ENCODE measurements at places on chromosomes 13 and 19.
A peak's percentile ranks its signal among the peaks of the same experiment; 100 is the strongest.

- DNase-seq = no peak
These were observed 2.3 kb upstream of the U2AF2 start for GRCh38 chr19:55652311-55653128.

- no peak for DNase-seq
These were observed 431.7 kb downstream of the KLF12 start for GRCh38 chr13:73702419-73703071.

- no peak for DNase-seq
These were observed 268.8 kb upstream of the PCDH9 start for GRCh38 chr13:67498948-67499347.

GRCh38 chr13:97234742-97235141, 12.6 kb downstream of the MBNL2 start:
- DNase-seq = no peak

- DNase-seq = no peak
These were observed 59.5 kb upstream of the ADGRL1 start for GRCh38 chr19:14265290-14266036.

DNA sequence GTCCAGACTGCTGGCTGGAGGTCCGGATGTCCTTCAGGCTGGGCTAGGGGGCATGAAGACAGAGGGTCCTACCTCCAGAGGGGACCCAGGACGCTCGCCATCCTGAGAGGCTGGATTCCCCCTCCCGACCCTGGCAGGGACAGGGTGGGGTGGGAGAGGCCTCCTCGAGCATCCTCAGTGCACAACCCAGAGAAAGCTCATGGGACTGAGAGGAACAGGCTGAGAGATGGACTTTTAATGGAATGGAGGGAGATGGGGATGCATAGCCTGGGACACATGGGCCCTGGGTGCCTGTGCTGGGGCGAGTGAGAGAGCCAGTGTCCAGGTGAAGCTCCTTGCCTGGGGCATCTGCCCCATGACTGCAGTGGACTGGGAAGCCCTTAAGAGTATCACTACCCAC, 3.1 kb downstream of the ACTL9 start:
- DNase-seq = no peak

GRCh38 chr13:99941086-99941485, 30.5 kb downstream of the ZIC5 start:
- DNase-seq = no peak

- no peak for DNase-seq
These were observed 3.1 kb downstream of the XRCC1 start for GRCh38 chr19:43572171-43572588.

DNA sequence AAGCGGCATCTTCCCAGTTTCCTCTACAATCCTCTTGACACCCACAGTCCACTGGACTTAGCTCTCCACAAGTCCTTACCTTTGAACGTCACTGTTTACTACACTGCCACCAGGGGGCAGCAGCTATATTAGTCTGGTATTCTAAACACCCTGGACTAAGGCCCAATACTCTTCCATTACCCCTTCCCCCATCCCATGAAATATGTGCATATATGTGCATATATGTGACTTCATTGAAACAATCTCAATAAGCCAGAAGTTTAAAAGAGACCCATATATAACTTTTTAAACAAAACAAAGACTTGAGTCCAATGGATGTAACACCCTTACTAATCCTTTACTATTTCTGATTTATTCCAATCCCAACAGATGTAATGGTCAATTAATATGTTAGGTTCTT, 15.5 kb downstream of the GGACT start:
- DNase-seq = peak; percentile 60

DNA sequence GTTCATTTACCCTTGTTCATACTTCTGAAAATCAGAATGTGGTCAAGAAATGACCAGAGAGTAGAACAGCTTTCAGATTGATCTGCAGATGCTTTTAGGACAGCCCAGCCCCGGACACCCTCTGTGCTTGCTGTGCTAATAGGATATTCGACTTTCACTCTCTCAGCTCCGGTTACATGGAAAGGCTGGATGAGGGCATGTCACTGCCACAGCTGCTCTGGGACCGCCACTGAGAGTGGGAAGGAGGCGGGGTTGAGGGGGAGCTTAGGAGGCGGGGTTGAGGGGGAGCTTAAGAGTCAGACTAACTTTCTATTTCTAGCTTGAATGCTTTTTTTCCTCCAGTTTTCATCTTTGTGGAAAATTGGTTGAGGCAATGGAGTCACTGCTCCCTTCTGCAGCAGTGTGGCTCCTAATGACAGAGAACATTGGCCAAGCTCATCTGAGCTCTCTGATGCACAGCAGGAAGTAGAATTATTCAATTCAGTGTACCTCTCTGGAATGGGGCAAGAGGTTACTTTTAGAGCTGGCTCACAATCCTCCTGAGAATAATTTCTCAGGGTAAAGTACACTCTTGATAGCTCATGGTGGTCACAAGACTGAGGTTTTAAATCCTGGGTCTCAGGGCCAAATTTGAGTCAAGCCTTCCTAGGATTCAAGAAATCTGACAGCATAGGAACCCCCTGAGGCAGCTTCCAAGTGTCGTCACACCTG, 74.6 kb upstream of the NPAS1 start:
- no peak for DNase-seq

- DNase-seq = no peak
These were observed 16.1 kb upstream of the ZNF439 start for GRCh38 chr19:11832253-11832912.

- no peak for DNase-seq
These were observed 289.9 kb downstream of the RFC3 start for GRCh38 chr13:34107806-34108205.

- DNase-seq = peak; percentile 61
These were observed 38.0 kb upstream of the ZNF573 start for GRCh38 chr19:37817180-37817981.

DNA sequence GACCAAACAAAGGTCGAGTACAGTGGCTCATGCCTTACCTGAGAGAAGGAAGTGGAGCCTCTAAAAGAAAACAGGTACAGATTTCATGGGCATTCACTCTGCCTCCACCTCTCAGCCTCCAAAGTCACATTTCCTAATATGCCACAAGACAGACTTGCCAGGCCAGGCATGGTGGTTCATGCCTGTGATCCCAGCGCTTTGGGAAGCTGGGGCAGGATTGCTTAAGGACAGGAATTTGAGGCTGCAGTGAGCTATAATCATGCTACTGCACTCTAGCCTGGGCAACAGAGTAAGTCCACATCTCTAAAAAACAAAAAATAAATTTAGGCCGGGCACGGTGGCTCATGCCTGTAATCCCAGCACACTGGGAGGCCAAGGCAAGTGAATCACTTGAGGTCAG, 10.9 kb upstream of the DNMT1 start:
- DNase-seq = no peak

DNA sequence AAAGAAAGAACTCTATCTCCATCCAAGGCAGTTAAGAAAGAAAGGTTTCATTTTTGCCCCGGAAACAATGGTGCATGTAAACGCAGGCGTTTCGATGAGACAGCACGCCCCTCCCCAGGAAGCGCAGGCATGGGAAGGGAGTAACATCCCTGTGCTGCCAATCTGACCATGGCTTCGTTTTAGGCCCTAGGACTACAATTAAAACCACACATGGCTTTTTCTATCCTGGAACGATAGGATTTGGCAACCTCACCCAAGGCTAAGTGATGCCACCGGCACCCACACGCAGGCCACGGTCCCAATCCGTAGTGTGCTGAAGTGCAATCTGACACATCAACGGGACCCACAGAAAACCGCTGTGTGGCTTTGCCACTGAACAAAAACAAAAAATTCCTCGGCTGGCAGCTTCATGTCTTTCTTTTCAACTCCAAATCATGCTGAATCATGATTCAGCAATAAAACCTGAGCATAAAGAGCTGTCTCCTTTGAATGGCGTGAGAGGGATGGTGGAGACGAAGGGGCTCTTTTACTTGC, 24.2 kb downstream of the RANBP3 start:
- DNase-seq = no peak
